ENCODE measurements at places on chromosomes 2 and 18.

DNA sequence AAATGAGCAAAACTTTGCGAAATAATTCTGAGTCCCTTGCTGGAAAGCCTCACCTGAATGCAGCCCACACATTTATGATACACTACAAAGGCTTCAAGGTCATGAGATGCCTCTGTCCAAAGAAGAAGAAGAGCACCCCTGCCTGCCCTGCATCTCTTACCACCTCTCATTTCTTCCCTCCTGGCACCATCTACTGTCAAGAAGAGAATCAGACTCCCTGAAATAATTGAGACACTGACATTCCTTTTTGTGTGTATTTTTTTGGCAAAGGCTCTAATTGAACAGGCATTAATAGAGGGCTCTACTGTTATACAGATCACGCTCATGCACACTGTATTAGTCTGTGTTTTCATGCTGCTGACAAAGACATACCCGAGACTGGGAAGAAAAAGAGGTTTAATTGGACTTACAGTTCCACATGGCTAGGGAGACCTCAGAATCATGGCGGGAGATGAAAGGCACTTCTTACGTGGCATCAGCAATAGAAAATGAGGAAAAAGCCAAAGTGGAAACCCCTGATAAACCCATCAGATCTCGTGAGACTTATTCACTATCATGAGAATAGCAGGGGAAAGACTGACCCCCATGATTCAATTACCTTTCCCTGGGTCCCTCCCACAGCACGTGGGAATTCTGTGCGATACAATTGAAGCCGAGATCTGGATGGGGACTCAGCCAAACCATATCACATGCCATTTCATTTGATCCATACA is 176.3 kb downstream of the ALPK2 start:
- no peak for DNase-seq

GRCh38 chr2:199727306-199727705 is 123.7 kb downstream of the FTCDNL1 start:
- no peak for DNase-seq

DNA sequence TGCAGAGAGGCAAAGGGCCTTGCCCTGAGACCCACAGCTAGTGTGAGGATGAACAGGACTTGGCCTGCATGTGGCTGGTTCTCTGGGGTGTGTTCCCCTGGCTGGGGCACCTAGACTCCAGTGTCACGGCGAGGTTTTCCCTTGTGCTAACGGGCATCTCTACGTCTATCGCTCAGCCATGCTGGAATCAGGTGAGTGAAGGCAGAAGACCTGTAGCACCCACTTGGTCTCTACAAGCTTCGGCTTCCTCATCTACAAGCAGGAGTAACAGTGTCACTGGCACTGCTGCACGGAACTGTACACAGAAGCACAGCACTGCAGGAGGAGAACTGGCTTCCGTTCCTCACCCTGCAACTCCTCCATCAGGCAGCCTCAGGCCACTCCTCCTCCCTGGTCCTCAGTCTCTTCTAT is 30.6 kb downstream of the HS1BP3 start:
- DNase-seq: peak; percentile 51

DNA sequence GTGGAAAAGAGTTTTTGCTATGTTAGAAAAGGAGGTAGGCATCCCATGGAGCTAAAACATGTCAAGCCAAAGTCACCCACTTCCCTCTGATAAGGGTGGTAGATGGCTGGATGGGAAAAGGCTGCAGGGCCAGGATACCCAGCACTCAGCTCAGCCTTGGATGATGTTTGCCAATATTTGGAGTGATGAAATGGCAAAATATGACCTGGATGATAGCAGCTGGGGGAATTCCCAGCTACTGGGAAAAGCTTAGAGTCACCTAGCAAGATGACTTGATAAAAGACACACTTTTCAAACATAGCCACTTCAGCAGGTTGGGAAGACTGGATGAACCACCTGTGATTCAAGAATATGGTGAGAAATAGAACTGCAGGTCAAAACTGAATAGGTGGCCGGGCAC is 10.1 kb downstream of the RFX8 start:
- no peak for DNase-seq

DNA sequence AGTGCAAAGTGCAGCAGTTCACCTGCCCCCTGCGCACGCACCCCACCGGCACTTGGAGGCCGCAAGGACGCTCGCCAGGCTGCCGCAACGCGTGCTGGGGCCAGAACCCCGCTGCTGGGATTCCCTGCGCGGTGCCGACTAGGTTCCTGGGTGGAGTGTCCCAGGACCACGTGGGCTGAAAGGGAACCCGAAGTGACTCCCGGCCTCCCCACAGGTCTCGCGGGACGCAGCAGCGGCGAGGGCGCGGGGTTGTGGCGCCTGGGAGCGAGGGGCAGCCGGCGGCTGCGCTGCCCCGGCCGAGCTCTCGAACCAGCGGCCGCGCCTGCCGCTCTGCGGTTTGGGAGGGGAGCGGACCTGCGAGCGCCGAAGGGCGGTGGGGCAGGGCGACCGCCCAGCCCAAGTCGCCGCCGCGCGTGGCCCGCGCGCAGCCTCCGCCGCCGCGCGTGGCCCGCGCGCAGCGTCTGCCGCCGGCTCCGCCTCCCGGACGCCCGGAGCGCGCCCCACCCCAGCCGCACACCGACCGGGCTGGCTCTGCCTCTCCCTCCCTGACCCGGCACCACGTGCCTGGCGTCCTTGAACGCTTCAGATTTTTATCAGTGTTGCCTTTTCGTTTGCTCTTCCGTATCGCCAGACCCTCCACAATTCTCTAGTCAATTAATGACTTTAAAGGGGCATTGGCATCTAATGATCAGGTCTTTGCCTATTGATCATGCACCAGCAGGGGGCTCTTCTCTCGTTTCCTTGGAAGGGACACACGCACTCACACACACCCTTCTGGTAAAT is at the start of gene FTCDNL1:
FTCDNL1 (minus strand) TSS at position 475 of the 783 bp plus-strand sequence. CDS start 2,230 bp downstream, outside the sequence.
- peak; percentile 84 for DNase-seq

DNA sequence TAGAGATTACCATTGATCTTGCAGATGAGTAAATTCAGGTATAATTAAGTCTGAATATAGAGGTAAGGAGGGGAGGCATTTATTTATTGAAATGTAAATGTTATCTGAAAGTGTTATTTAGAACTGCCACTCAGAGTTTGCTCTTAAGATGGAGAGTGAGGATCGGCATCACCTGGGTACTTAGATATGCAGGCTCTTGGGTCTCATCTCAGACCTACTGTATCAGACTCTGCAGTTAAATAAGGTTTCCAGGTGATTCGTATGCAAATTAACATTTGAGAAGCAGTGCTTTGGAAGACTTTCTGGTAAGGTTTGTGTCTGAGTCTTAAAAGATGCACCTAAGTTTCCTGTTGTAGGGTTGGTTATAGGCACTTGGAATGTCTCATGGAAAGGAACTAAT is 9.2 kb downstream of the HTR2B start:
- no peak for DNase-seq

DNA sequence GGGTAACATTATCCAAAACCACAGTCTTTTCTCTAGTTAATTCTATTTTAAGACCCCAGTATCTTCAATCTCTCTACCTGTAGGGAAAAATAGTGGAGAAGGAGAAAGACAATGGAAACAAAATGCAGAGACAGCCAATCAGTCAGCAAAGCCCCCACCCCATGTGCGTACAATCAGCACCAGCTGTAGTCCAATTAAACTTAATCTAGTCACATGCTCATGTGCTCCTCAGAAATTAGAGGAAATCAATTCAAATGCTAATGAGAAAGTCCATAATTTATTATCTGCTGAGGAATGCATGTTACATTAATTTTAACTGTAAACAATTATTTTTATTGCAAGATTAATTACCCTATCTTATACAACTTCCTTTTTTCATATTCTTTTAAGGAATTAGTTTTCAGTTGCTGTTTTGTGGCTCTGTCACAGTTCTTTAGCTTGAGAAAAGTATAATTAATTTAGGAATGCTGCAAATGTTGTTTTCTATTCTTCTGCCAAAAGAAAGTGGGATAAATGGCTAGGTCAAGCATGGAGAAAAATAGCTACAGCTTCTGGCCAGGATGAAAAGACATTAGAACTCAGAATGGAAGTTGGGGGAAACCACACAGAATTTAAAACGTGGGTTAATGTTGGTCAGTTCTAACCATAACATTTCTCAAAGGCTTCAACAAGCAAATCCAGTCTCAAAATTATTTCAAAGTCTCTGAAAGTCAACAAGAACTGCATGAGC is 232.4 kb upstream of the HNRNPA3 start:
- DNase-seq: no peak

GRCh38 chr2:186664385-186665043 is 29.3 kb upstream of the FAM171B start:
- DNase-seq: no peak

All from aorta (tissue), 5 donors.